ENCODE measurements at places on chromosomes 1 and 21.

DNA sequence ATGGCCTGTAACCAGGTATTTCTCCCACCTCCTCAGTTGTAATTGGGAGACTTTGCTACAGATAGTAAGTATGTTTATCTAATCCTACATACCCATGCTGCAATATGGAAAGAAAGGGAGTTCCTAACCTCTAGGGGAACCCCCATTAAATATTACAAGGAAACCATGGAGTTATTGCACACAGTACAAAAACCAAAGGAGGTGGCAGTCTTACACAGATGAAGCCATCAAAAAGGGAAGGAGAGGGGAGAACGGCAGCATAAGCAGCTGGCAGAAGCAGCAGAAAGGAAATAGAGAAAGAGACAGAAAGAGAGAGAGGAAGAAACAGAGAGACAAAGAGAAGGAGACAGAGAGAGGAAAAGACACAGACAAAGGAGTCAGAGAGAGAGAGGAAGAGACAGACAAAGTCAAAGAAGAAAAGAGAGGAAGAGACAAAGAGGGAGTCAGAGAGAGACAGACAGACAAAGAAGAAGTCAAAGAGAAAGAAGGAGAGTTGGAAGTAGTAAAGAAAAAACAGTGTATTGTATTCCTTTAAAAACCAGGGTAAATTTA lies 142.9 kb downstream of the FASLG start:
- DNase-seq, result no peak

- DNase-seq, result no peak
These were observed 107.5 kb downstream of the CSMD2 start for GRCh38 chr1:34057347-34058130.

DNA sequence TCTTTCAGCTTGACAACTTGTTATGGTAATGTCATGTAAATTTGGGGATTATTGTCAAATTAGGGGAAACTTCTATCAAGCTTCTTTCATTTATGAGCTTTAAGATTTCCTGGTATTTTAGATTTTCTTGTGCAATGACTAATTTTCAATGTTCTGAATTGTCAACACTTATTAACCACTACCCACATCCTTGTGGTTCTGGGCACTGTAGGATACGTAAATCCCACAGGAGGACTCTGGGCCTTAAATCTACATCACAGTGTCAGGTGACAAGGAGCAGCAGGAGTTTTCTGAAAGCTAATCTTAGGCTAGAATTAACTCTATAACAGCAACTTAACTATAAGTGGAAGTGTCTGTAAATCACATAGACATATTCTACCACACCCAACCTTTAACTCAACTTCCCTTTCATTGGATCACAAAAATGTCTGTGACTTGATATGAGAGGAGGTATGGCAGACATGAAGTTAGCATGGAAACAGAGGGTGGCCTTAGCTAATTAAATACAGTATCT lies 397.7 kb downstream of the HLX start:
- no peak for DNase-seq

DNA sequence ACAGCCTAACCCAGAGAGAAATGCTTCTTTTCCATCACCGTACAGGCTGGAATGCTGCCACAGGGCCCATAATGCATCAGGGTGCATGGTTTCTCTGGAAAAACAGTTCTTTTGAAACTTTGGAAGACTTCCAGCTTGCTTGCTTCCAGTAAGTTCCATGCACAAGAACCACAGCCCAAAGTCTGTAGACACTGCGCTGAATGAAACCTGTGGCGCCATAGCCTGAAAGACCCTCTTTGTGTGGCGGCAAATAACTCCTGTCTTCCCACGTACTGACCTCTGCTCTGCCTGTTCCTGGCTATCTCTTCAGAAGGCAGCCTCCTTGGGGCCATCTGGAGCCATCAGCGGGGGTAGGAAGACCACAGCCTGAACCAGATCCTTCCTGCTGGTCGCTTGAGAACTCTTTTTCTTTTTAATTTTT lies 15.1 kb downstream of the MIIP start:
- no peak for DNase-seq

DNA sequence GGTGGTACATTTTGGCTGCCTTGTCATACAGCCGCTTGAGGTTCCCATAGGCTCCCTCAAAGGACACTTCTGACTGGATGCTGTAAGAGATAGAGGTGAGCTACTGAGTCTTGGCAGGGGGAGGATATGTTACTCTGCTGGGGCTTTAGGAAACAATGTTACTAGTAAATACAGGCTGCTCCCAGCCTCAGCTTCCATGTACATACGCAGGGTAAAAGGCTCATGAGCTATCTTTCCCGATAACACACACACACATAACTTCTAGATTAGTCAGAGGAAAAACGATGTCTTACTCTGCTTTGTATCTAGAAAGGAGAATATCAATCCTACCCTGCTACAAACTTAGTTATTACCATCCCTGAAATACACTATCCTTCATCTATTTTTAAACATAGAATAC lies 14.3 kb downstream of the SMG5 start:
- DNase-seq, result no peak

DNA sequence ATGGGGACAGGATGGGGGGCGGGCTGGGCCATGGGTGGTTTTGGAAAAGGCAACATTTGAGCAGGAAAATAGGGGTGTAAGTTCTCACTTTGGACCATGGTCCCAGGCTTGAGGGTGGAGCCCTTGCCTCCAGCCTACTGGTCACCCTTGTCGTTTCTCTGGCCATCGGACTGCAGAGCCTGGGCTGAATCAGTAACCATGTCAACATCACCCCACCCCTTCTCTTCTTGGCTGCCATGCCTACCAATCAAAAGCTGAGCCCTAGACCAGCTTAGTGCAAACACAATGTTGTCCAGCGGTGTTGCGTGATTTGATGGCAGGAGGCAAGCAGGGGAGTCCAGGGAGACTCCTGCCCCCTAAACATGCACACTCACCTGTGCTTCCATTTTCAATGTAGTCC lies 231.0 kb upstream of the KAZN start:
- DNase-seq, result no peak

GRCh38 chr1:83029916-83030315 lies 969.0 kb downstream of the TTLL7 start:
- DNase-seq, result no peak

GRCh38 chr1:160672789-160673695 lies 26.2 kb upstream of the SLAMF1 start:
- DNase-seq, result no peak

DNA sequence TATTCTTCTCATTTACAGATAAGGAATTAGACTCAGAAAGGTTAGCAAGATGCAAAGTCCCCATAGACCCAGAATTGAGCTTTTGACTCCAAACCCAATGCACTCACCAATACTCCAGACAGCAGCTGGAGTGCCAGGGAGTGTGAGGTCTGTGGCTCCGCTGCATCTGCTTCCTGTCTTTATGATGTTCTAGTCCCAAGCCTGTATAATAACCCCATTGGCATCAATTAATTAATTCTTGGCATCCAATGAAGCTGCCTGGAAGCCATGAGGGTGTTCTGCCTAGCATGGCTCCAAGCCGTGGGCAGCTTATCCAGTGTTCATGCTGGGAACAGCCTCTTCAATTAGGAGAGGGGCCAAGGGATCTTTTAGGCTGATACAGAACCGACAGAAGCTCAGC lies 188.7 kb downstream of the GIPC2 start:
- DNase-seq, result no peak

DNA sequence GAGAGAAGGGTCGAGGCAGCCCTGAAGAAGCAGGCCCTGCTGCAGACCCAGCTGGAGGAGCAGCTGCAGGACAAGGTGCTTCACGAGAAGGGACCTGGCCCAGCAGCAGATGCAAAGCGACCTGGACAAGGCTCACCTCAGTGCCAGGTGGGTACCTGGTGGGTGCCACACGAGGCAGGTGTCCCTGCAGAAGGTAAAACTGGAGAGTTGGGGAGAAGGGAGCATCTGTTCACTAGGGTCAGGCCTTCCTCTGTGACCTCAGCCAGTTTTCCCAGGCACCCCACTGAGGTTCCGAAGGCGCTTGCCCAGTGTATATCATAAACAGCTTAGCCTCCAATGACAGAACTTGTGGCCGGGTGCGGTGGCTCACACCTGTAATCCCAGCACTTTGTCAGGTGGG lies 5.5 kb upstream of the NBPF3 start:
- DNase-seq, result no peak

GRCh38 chr21:14405225-14405624 lies 22.3 kb upstream of the HSPA13 start:
- DNase-seq, result no peak

GRCh38 chr1:110061341-110061740 lies 9.1 kb downstream of the ALX3 start:
- no peak for DNase-seq

DNA sequence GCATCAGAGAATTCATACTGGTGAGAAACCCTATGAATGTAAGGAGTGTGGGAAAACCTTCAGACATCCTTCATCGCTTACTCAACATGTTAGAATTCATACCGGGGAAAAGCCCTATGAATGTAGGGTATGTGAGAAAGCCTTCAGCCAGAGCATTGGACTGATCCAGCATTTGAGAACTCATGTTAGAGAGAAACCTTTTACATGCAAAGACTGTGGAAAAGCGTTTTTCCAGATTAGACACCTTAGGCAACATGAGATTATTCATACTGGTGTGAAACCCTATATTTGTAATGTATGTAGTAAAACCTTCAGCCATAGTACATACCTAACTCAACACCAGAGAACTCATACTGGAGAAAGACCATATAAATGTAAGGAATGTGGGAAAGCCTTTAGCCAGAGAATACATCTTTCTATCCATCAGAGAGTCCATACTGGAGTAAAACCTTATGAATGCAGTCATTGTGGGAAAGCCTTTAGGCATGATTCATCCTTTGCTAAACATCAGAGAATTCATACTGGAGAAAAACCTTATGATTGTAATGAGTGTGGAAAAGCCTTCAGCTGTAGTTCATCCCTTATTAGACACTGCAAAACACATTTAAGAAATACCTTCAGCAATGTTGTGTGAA lies 12.8 kb downstream of the ZFP69B start:
- no peak for DNase-seq

DNA sequence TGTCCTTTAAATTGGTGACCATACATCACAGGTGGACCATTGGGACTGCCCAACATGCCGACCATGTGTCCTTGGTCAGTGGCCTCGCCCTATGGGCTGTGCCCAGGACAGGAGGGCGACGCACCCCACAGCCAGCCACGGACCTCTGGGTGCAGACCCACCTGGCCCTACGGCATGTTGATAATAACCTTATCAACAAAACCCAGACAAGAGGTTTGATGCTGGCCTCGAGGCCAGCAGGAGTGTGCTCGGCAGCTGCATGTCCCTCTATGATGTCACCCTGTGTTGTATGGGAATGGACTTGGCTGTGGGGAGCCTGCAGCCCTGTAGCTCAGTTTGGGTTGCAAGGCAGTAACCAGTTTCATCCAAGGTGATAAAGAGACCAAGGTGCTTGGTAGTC lies 32.1 kb downstream of the SLC37A1 start:
- DNase-seq, result no peak

- no peak for DNase-seq
These were observed at the start of gene CHIA for GRCh38 chr1:111290630-111291029. Gene CHIA, plus strand, starts transcription at chr1:111290851. Its CDS starts 19,617 bp downstream, at chr1:111310468.

DNA sequence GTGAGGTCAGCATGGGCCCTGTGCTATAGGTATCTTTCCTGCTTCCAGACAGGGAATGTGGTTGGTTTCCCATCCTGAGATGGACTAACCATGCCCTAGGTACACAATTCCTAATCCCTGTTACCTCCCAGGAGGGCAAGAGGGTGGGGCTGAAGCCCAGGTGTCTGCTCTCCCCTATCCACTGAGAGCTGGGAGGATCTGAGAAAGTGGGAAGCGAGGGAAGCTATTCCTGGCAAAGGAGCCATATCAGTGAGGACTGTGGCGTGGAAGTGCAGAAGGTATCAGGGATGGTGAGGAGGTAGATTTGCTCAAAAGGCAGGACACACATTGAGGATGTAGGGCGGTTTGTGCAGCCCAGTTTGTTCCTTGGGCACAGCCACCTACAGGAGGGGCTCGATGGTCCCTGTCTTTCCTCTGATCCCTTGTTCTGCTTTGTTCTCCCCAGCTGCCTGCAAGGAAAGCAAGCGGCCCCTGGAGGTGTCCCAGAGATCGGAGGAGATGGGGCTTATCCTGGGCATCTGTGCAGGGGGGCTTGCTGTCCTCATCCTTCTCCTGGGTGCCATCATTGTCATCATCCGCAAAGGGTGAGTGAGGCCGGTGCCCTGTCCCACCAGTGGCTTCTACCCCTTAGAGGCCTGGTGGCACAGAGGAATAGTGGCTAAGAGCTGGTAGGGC lies 48.1 kb downstream of the PTPRU start:
- no peak for DNase-seq

DNA sequence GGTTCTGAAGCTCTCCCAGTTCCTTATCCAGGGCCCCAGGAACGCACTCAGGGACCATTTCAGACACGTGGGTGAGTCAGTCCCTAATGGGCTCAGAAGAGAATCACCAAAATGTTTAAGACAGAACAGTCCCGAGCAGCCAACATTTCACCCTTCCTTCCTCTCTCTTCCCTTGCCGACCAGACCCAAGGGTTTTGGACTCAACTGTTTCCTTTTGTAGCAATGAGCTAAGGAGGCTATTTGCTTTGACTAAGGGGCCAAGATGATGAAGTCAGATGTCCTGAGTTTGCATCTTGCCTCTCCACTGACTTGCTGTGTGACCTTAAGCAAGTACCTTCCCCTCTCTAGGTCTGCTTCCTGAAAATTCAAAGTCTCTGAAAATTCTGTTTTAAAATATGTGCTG lies 472.3 kb upstream of the VAMP3 start:
- no peak for DNase-seq

GRCh38 chr1:205983925-205984725 lies 19.1 kb downstream of the RAB7B start:
- no peak for DNase-seq

GRCh38 chr1:28517649-28517999 lies 11.8 kb downstream of the RCC1 start:
- no peak for DNase-seq

DNA sequence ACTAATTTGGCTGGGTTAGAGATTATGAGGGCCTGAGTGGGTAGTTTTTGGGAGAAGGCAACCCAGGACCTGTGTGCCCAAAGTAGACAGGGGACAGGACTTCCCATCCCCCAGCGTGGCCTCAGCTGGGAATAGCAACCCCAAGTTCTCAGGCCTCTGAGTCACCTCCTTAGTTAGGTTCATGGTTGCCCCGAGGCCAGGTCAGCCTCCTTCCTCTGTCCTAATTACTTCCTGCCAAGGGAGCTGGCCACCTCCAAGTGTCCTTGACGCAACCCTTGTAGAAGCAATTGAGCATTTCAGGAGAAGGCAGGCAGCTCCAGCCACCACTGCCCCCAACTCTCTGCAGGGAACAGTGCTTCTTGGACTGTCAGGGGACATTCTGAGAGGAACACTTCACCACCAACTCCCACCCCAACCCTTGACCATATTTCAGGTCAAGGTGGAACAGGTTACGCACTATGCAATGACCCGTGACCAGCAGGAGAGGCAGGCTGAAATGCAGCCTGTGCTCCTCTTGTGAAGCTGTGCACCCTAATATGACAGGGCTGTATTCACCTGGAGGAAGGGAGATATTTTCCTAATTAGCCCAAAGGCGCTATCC lies 5.1 kb upstream of the NT5C1A start:
- no peak for DNase-seq

DNA sequence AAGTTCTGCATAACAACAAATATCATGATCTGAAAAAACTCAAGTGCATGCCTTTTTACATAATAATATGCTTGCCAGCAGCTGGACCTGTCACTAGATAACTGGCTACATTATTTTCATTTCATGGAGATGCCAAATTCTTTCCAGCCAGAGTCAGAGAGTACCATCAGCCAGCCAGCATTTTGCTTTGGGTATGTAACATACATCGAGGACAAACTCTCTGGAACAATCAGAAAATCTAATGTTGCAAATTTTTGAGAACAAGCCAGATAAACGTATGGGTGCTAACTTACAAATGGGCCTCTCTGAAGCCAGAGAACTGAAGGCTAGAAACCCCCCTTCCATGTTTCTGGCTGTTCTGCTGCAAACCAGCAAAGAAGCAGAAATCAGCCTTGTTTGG lies 76.3 kb upstream of the BACE2 start:
- DNase-seq, result no peak

- no peak for DNase-seq
These were observed 276.3 kb downstream of the FOXD2 start for GRCh38 chr1:47713975-47714767.
